Keratinocyte (primary cell): ENCODE measurements at places on chromosomes 5 and 9.
A peak's percentile ranks its signal among the peaks of the same experiment; 100 is the strongest.

- no peak for DNase-seq
These were observed 9.7 kb upstream of the AJM1 start for GRCh38 chr9:136832581-136832980.

GRCh38 chr9:111825468-111826145 is 30.9 kb upstream of the SHOC1 start:
- no peak for DNase-seq

- DNase-seq = no peak
These were observed 22.9 kb downstream of the S1PR3 start for GRCh38 chr9:89014153-89014552.

DNA sequence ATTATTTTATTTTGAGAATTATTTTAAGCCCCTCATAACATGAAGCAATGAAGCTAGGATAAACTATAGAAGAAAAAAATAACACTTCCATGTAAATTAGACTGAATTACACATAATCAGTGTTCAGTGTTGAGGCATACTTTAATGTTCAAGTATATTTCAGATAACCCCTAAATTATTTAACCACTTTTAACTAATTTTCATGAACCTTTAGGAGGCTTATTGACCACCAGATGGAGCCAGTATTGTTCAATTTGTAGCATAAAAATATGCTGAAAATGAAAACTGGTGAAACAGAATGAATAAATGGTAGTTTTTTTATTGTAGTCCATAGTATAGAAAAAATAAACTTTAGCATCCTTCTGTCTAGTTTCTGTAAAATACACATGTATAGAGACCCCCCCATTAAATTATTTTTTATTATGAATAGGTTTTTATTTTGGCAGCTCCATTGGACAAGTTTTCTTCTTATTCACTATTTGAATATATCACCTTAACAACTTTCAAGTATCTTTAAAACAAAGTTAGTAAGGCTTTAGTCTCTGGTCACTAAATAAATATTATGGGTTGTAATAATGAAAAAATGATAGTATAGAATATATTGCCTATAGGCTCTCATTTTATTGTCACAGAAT is 190.1 kb downstream of the CWC27 start:
- DNase-seq = no peak

DNA sequence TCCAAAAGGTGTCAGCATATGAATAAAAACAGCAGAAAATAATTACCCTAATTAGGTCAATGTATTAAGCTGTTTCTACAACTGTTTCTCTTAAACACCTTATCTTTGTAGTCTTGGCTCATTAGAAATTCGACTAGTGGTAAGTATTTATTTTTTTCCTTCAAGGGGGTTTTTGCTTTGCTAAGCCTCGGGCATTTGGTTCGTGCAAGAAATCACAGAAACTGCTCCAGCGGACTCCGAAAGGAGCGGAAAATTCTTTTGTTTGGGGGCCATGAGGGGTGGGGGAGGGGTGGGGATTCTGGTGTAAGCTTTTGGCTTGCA is 757 bp downstream of the ZBED3 start:
- no peak for DNase-seq

GRCh38 chr5:173653822-173654523 is 37.5 kb upstream of the BOD1 start:
- no peak for DNase-seq

DNA sequence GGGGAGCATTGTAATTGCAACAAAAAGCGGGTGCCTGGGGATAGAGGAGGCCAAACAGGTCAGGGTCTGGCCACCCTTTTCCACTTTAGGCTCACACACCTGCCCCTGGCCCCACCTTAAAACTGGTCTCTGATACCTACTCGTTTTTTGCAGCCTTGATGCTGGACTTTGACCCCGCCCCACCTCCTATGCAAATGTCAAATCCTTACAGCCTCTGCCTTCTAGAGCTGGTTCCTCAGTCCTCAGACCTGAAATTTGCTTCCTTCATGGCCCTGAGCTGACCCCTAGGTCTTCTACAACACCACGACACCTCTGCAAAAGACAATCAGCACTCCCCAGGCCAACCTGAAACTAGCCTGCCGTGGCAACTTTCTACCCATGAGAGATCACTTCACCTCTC is 37.7 kb downstream of the SMIM23 start:
- DNase-seq = no peak

GRCh38 chr9:9091387-9091786 is 1291.8 kb upstream of the DMAC1 start:
- DNase-seq = no peak

- no peak for DNase-seq
These were observed 40.2 kb upstream of the EXOC3 start for GRCh38 chr5:402615-403359.

GRCh38 chr5:107602896-107603295 is 67.8 kb downstream of the EFNA5 start:
- DNase-seq = no peak

- no peak for DNase-seq
These were observed 119.8 kb upstream of the PPP1R26 start for GRCh38 chr9:135359764-135360163.

DNA sequence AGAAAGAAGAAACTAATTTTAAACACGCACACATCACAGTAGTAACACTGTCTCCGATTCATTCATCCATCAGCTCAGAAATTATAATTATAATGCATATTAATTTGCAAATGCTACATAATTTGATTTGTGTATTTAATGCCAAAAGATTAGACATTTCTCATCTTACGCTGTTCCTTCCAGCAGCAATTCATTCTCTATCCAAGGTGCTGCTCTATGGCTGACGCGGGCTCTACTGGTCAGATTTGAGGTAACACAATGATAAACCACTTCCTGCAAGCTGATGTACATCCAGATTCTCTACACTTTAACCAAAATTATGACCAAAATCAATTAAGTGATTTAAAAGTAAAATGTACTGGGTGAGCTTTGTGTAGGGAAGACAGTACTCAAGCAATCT is 77.9 kb upstream of the ICE1 start:
- no peak for DNase-seq

GRCh38 chr9:75071530-75072122 is 16.3 kb downstream of the NMRK1 start:
- peak; percentile 81 for DNase-seq

DNA sequence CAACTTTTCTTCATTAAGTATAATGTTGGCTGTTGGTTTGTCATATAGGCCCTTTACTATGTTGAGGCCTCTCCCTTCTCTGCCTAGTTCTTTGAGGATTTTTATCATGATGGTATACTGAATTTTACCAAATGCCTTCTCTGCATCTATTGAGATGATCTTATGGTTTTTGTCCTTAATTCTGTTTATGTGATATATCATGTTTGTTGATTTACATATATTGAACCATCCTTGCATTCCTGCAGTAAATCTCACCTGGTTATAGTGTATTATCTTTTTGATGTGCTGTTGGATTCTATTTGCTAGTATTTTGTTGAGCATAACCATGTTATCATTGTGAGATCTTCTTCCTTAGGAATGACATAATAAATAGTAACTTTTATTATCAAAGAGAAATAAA is 362.9 kb downstream of the CCDC171 start:
- DNase-seq = no peak

GRCh38 chr5:91159647-91160046 is 223.5 kb downstream of the ARRDC3 start:
- DNase-seq = no peak

- no peak for DNase-seq
These were observed 338.6 kb upstream of the TNC start for GRCh38 chr9:115456515-115456914.

GRCh38 chr9:91558395-91558794 is 134.8 kb upstream of the NFIL3 start:
- DNase-seq = no peak

- DNase-seq = no peak
These were observed 110.0 kb downstream of the STK32A start for GRCh38 chr5:147344861-147345260.

DNA sequence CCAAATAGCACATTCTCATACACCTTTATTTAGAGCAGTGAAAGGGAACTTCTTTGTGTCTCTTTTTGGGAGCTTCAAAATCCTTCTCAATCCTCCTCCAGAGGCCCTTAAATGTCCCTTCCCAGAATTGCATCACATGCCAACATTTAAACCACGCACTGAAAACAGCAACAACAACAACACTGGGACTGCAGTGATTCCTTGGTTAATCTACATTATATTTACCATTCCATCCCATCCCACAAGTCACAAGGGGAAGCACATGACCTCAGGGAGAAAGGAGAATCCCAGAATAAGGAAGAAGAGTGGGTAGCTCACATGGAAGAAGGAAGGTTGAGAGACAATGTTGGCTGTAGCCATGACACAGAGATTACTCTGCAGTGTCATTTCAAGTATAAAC is 41.1 kb downstream of the ELOVL7 start:
- DNase-seq = no peak

GRCh38 chr9:117160254-117160653 is 254.6 kb downstream of the ASTN2 start:
- DNase-seq = no peak

GRCh38 chr9:87703636-87704276 is 22.2 kb upstream of the CTSL start:
- DNase-seq = no peak

DNA sequence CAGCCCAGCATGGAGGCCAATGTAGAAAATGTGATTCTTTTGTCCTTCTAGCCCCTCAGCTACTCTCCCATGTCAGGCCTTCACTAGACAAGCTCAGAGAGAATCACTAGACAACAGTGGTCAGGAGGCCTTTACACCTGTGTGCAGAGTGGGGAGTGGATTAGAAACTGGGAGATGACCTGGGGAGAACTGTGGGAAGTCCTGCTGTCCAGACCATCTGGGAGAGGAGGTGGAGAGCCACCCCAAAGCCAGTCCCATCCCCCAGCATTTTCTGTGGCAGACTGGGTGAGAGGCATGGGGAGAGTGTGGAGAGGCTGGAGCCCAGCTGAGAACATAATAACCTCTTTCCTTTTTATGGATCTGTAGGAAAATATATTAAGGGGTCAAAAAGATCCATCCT is 452.0 kb upstream of the DMAC1 start:
- DNase-seq = no peak

DNA sequence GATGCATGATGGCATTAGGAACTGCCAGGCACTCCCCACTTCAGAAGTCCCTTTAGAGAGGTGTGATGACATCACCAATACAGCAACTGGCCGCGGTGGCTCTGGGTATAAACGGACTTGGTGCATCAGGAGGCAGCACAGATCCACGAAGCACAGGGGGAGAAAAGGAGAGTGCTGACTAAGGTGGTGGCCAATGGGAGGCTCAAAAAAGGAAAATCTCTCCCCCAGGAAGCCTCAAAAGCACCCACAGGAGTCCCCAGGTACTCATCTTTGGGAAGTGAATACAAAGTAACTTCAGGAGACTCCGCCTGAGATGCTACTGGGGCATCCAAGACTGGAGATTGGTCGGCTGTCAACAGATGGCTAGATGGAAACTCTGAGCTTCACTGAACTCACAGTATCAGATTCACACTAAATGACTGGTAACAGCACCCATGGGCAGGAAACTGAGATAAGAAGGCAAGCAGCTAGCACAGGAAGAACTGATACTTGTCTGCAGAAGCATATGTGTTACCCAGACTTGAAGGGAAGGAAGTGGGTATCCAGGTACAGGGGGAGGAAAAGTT is 7.6 kb downstream of the TTC39B start:
- no peak for DNase-seq

GRCh38 chr9:110655754-110656641 is 12.6 kb upstream of the MUSK start:
- DNase-seq = no peak

- no peak for DNase-seq
These were observed 704.9 kb upstream of the NUDT12 start for GRCh38 chr5:104267320-104268015.

- no peak for DNase-seq
These were observed 566.4 kb downstream of the EFNA5 start for GRCh38 chr5:107104040-107104995.

DNA sequence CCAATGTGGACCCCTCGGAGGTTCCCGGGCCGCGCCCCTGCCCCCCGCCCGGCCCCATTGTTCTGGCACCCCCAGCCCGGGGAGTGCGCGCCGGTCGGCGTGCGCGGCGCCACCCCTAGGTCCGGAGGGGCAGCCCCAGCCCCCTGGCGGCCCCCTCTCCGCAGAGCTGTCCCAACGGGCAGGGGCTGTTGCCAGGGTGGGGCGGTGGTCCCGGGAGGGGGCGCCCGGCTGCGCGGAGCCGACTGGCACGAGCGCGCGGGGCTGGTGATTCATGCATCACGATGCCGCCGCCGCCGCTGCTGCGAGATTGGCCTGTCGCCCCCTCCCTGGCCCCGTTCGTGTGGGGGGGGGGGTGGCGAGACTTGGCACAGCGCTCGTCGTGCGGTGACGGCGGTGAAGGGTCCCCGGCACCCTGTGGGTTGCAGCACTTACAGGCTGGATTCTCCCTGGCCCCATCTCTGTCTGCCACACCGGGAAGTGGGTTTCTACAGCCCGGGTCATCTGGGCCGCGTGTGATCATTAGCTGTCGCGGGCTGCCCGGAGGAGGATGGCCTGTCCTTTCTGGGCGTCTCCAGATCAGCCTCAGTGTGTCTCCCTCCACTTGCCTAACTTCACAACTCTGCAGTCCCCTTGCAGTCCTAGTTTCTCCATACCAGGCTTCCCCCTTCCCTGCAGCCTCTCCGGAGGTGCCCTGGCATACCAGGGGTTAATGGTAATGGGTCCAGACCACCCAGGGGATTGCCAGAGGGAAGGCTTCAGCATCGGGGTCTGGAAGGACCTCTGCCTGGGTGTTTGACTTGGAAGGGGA is 858 bp downstream of the NCS1 start:
- DNase-seq = no peak

DNA sequence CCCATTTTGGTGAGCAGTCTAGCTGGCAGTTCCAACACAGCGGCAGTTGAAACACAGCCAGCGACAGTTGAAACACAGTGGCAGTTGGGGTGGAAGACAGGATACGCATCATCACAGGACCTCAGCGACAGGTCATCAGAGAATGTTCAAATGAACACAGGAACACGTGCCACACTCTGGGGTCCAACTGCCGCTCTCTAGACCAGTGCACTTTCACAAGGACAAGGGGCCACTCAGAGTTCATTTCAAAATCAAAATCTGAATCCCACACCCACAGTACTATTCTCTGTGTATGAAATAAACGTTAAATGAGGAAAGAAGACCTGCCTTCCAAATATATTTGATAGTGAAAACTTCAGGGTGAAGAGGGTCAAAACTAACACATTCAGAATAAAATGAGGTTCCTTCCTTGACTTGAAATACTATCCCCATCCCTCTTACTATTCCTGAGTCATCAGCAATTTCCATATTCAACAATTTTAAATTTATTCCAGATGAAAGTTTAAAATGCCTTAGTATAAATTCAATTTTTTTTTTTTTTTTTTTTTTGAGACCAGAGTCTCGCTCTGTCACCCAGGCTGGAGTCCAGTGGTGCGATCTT is 53.0 kb upstream of the SIMC1 start:
- no peak for DNase-seq

GRCh38 chr9:6819529-6819928 is 61.8 kb downstream of the KDM4C start:
- DNase-seq = no peak

DNA sequence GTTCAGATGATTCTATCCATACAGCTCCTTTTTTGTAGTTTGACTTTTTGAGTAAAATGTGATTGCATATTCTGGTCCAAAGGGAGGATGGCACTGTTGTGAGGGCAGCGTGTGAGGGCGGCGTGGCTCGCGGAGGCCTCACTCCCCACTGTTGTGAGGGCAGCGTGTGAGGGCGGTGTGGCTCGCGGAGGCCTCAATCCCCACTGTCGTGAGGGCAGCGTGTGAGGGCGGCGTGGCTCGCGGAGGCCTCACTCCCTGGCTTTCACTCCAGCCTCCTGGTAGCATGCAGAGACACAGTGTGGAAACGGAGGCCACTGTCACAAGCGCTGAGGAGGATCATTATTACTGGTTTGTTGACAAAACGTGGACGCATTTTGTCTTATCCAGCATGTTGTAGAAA is 79.0 kb downstream of the EHMT1 start:
- no peak for DNase-seq

GRCh38 chr9:135926402-135927194 is 19.3 kb upstream of the CAMSAP1 start:
- DNase-seq = peak; percentile 78
